ENCODE measurements at places on chromosomes 6 and 20. TPM values are rescaled to one million over a fixed set of nuclear protein-coding genes. Genes with fewer than 3 reads are reported as not detected.

The POU3F2 gene
- total RNA-seq = not detected

The SPINT4 gene
- not detected for total RNA-seq

The MAP3K7 gene
- 24.3 TPM for total RNA-seq

The AIF1 gene
- total RNA-seq = 57.3 TPM

The CTCFL gene
- not detected for total RNA-seq

The DEFB132 gene
- 1.5 TPM for total RNA-seq

The GNMT gene
- 1.1 TPM for total RNA-seq

The SDC4 gene
- total RNA-seq = 165 TPM

The CCN6 gene
- total RNA-seq = not detected

The CPNE5 gene
- 20.3 TPM for total RNA-seq

The TP53RK gene
- 15.6 TPM for total RNA-seq

The PLEKHG1 gene
- total RNA-seq = 62.4 TPM

The ADGB gene
- not detected for total RNA-seq

The CST5 gene
- not detected for total RNA-seq

The FAM217A gene
- total RNA-seq = not detected

The TSPO2 gene
- not detected for total RNA-seq

The HLA-F gene
- total RNA-seq = 54.0 TPM

The KHDC1L gene
- not detected for total RNA-seq

The MAP7 gene
- 4.3 TPM for total RNA-seq

The WFDC5 gene
- total RNA-seq = not detected

The SEL1L2 gene
- total RNA-seq = 1.4 TPM

The DOK5 gene
- total RNA-seq = 2.2 TPM

The RNF217 gene
- total RNA-seq = 34.6 TPM

The TPD52L1 gene
- 150 TPM for total RNA-seq

The RSPH4A gene
- not detected for total RNA-seq

The FNDC11 gene
- 0.19 TPM for total RNA-seq

Data from omental fat pad (tissue), 4 donors.